Stimulated activated CD8-positive, alpha-beta memory T cell treated with anti-CD3 and anti-CD28 coated beads, Interleukin-2, amount 100 ng/mL, for 1 hour (primary cell): ENCODE measurements at places on chromosomes 7 and 10.
A peak's percentile ranks its signal among the peaks of the same experiment; 100 is the strongest.

GRCh38 chr7:18212308-18212707, 184.7 kb upstream of the PRPS1L1 start:
- no peak for DNase-seq

GRCh38 chr7:41970941-41971340, 266.1 kb downstream of the GLI3 start:
- DNase-seq = no peak

GRCh38 chr7:4681886-4682620, at the start of gene FOXK1:
Gene FOXK1, plus strand, starts transcription at chr7:4682295. Its CDS starts 14 bp downstream, at chr7:4682309.
- peak; percentile 67 for DNase-seq

DNA sequence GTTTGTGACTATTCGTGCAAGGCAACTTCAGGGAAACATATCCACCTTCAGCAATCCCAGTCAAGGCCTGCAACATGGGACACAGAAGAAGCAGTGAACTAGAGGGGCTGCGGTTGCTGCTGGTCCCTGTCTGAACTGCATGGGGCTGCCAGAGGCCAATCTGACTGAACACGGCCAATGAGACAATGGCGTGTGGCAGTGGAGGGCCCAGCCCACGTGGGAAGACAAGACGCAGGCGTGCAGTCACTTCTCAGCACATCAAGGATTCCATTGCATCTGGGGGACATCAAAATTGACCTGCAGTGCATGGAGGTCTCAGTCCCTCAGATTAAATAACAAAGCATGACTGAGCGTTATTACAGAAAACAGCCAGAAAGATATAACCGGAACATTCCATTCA, 215.9 kb downstream of the HECW1 start:
- DNase-seq = no peak

DNA sequence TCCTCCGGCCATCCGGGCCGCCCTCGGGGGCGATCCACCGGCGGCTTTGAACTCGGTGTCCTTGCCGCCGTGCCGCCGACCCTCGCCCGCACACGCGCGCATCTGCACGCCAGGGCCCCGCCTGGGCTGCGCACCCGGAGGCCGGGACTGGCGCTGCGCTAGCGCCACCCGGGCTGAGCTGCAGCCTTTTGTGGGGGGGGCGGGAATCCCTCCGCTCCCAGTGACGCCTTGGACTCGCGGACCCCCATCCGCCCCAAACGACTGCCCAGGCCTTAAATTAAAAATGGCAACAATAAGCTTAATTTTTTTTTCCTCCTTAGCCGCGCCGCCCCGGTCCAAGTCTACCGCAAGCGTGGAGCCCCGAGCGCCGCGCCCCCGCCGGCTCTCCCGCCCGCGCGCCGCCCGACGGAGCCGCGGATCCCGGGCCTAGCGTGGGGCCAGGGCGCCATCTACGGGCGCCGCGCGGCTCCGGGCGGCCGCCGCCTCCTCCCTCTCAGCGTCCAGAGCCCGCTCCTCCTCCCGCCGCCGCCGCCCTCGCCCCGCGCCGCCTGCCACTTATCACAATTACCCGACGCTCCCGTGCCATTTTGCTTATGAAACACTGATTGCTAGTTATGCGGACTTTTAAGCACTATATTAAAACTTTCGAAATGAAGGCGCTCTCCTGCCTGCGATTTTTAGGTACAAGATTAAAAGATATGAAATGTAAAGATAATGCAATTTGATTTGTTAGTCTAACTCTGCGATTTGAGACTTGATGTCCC, 7.5 kb upstream of the EBF3 start:
- no peak for DNase-seq

GRCh38 chr10:124716369-124716768, 27.8 kb downstream of the FAM53B start:
- no peak for DNase-seq

DNA sequence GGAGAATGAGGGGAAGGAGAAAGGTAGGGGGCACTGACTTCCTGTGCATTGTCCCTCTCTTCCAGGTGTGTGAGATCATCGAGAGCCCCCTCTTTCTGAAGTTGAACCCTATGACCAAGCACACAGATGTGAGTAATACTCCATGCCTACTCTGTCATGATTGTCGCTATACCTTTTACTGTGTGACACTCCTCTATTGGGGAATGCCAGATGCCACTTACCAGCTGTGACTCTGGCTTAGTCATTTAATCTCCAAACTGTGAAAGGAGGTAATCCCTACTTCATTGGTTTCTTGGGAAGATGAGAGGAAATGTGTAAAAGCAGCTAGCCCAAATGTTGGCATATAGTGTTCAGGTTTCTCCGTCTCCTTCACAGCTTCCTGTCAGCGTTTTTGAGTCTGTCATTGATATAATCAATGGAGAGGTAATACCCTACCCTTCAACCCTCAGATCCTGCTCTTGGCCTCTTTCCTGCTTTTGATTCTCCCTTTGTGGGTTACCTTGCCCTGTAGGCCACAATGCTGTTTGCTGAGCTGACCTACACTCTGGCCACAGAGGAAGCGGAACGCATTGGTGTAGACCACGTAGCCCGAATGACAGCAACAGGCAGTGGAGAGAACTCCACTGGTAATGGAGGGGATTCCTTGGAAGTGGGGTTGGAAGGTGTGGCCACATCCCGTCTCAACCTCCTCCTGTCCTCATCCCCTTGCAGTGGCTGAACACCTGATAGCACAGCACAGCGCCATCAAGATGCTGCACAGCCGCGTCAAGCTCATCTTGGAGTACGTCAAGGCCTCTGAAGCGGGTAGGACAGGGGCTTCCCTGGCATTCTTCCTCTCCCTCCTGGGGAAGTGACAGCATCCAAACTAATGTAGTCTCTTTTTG, 2.0 kb downstream of the COPS6 start:
- DNase-seq = no peak

DNA sequence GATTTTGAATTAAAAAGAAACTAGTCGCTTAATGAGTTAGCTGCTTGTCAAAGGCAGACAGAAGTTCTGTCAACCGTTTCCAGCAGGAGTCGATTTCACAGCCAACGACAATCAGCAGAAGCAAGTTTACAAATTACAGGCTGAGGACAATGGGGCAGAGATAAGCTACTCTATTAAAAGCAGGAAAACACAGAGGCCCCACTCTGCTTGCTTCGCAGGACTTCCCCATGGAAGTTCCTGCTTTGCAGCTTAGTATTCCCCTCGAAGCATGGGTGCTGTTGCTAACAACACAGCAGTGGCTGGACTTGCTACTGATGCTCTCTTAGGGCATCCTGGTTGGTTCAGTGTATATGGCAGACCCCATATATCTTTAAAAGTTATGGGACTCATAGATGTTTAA, 50.8 kb upstream of the KLF6 start:
- no peak for DNase-seq

DNA sequence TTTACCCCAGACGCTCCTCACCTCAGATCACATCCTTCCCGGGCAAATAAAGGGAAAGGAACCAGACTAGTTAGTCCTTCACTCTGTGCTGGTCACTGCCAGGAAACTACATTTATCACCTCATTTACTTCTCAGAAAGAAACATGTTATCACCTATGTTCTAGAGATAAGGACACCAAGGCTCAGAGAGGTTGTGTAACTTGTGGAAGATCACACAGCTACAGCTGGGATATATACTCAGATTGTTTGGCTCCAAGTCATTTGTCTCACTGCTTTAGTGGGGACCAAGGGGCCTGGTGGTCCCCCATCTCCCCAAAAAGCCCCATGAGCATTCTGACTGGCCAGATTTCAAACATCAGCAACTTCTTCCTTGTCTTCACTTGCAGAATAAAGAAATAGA, 17.5 kb upstream of the BTBD16 start:
- DNase-seq = no peak

DNA sequence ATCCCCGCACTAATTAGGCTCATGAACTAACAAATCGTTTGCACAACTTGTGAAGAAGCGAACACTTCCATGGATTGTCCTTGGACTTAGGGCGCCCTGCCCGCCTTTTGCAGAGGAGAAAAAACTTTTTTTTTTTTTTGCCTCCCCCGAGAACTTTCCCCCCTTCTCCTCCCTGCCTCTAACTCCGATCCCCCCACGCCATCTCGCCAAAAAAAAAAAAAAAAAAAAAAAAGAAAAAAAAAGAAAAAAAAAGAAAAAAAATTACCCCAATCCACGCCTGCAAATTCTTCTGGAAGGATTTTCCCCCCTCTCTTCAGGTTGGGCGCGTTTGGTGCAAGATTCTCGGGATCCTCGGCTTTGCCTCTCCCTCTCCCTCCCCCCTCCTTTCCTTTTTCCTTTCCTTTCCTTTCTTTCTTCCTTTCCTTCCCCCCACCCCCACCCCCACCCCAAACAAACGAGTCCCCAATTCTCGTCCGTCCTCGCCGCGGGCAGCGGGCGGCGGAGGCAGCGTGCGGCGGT, at the start of gene EMX2:
Gene EMX2 (plus strand): TSS at position 41 of the 519 bp plus-strand sequence. CDS start 522 bp downstream, outside the sequence.
- no peak for DNase-seq

DNA sequence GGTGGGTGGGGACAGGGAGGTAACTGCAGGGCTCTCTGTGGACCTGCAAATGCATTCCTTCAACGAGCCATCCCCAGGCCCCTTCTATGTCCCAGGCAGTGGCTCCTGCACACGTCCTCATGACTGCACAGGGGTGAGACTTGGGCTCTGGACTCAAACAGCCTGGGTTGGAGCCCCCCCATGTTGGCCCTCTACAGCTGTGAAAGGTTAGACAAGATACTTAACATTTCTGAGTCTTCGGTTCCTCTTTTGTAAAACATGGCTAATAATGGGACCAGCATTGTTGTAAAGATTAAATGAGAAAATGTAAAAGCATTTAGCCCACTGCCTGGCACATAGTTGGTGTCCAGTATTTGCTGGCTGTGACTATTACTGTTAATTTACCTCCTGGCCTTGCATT, 41.8 kb downstream of the CHST3 start:
- DNase-seq = no peak

GRCh38 chr10:19120381-19120908, 71.8 kb downstream of the MALRD1 start:
- DNase-seq = no peak

GRCh38 chr10:26627324-26627723, 70.2 kb upstream of the PDSS1 start:
- no peak for DNase-seq

GRCh38 chr7:41693150-41693997, 9.5 kb downstream of the INHBA start:
- no peak for DNase-seq

DNA sequence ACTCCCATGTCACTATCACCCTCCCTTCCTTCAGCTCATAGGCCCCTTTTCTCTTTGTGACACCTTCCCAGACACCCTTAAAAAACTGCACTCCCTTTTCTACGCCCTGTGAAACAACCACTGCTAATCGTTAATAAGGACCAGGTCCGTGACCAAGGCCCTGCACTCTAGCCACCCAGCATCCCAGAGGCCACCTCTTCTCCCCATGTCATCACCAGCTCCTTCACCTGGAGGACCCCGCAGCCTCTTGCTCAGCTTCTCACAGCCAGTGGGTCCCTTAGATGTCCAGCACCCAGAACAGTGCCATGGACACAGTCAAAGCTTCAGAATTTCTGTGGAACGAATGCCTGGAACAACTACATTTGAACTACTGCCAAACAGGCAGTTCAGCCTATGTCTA, 2.3 kb downstream of the PARD3 start:
- no peak for DNase-seq

GRCh38 chr7:91169830-91170191, 94.4 kb upstream of the FZD1 start:
- no peak for DNase-seq

DNA sequence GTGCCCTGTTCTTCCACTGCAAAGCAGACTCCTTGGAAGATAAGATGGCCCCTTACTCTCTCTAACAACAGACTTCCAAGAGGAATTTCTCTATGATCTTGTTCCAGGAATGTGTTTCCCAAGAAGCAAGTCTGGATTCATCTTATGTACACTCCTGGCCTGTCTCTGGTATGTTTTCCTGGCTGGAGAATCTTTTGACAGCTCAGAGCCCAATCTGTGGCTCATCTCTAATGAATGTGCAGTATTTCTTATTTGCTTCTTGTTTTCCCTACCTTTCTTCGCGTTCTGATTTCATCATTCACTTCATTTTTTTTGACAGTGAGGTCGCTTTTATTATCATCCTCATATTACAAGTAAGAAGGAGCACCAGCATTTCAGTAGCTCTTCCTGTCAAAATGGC, 53.0 kb upstream of the PITRM1 start:
- no peak for DNase-seq

GRCh38 chr7:137978464-137979237, 23.2 kb downstream of the CREB3L2 start:
- DNase-seq = no peak

GRCh38 chr7:102146122-102146521, 140.5 kb upstream of the SH2B2 start:
- DNase-seq = no peak

DNA sequence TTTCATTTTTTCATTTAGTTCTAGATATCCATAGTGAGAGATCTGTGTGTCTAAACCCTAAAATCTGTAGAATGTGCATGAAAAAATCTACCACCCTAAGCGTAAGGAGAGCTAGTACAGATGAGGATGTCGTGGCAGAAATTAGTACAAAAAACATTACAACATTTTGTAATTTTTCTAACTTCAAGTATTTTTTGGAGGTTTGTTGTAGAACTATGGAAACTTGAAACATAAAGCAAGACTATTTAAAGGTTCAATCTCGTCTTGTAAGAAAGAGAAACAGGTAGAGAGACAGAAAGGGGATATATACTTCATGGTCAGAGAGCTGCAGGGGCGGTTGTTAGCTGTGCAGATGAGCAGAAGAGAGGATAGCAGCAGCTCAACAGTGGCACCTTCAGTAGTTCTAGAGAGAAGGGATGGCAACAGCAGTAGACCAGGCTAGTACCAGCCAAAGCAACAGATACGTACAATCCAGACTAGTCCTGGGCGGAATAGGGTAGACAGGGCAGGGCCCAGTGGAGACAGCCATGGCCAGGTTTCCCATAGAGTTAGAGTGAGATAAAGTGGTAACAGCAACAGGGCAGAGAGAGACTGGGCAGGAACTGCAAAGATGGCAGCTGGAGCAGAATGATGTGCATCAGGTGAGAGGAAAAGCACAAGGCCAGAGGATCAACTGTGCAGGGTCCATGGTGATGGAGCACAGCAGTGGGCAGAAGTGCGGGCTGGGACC, 145.2 kb downstream of the FRMD4A start:
- no peak for DNase-seq

DNA sequence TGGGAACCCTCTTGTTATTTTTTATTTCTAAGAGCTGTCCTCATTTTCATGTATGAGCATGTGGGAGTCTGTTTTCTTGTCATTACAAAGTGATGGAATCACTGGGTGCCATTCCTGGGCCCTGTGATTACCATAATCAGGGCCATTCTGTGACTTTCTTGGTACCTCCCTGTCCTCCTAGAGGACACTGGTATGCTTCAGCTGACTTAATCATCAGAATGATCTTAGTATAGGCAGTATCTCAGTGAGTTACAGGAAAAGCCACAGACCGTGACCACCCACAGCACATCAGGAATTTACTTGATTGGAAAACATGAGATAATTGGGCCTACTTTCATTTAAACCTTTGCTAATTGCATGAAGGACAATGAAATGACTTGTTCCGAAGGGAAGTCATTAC, 7.2 kb downstream of the NOM1 start:
- DNase-seq = no peak
